ENCODE measurements at places on chromosomes 7 and 10.
A peak's percentile ranks its signal among the peaks of the same experiment; 100 is the strongest.

- peak; percentile 50 for DNase-seq
These were observed 307.4 kb upstream of the AOAH start for GRCh38 chr7:37031571-37032257.

DNA sequence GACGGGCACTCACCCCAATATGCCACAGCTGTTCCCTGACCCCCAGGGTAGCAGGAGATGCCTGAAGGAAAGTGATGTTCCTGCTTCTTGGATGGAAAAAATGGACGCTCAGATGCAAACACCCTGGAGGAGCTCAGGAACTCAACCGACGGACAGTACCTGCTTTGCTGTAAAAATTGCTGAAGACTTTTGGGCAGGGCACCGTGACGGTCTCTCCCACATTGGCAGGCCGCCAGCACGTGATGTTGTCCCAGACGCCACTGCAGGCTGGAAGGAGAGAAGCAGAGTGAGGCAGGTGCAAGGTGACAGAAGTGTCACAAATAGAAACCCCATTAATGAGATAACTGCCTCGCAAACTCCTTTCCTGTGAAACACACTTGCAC is 35.0 kb downstream of the VIPR2 start:
- DNase-seq: no peak

- peak; percentile 61 for DNase-seq
These were observed 54.8 kb downstream of the DAGLB start for GRCh38 chr7:6392712-6393666.

GRCh38 chr7:155193716-155194115 is 104.0 kb upstream of the INSIG1 start:
- DNase-seq: no peak

DNA sequence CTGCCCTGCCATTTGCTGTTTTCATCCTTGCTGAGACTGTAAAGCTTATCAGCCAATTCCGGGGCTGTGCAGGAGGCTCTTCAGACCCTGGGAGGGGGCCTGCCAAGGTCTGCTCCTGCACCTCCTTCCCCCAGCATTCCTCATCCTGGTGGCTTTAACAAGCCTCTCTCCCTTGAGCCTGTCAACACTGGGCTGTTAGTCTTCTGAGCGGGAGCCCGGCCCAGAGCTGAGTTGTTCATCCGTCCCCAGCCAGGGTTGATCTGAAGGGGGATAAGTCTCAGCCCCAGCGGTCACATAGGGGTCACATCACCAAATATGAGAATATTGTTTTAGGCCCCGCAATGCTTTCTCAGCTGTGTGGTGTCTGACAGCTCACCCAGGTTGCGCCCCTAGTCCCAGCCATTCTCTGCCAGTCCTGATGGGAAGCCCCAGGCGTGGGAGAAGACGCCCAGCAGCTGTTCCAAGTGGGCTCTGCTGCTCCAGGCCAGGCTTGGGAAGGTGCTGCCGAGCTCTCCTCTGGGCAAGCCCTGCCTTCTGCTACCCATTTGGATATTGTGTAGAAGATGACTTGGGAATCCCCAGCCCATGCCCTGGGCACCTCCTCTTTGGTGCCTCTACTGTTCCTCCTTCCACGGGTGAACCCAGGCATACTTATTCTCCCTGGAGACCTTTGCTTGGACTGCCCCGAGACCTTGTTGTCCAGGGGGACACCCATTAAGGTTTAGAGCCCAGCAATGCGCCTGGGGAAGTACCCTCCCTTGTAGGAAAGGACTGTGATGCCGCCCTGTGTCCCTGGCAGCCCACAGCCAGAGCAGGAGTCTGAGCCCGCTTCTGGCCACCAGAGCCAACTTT is 23.5 kb upstream of the TRIM8 start:
- DNase-seq: no peak

GRCh38 chr7:27551803-27552400 is 110.8 kb downstream of the HIBADH start:
- no peak for DNase-seq

Data from KBM-7 (cell line).